ENCODE measurements at places on chromosomes 5 and 9. TPM values are rescaled to one million over a fixed set of nuclear protein-coding genes. Genes with fewer than 3 reads are reported as not detected.

DNA sequence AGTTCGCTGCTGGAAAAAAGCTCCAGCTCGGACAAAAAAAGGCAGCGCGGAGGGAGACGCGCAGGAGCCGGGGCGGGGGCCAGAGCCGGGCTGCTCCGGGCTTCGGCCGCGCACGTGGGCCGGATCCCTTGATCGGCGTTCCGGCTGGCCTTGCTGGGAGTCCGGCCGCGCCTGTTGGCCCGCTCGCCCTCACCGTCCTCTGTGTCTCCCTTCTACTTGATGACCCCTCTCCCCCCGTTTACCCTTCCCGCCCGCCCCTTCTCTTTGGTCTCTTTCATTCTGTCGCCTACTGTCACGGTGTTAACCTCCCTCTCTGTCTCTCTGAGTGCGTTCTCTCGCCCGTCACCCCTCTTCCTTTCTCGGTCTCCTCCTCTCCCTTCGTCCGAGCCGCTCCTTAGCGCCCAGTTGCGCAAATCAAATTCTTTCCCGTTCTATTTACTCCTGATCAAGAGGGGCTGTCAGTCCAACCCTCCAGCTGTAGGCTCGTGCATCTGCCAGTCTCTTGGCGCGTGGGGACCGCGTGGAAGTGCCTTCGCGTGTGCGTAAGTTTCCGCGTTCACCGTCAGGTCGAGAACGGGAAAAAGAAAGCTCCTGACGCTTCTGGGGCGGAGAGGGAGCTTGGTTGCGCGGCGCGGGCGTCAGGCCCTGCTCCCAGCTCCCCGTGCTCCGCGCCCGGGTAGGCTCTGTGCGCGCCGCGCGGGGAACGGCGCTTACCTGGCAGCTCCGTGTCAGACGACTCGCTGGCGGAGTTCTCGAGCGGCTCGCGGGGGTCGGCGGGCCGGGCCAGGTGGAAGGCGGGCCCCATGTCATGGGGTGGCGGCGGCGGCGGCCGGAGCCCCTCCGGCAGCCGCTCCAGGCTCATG is 798 bp downstream of the PITX1 start:
- peak overlapping the region; percentile 66 for H3K27ac ChIP-seq
- H3K4me3 ChIP-seq = peak overlapping the region; percentile 92
- H3K36me3 ChIP-seq = peaks cover 15% of the 10 kb centered on the region
- H3K4me1 ChIP-seq = peaks cover 13% of the 10 kb centered on the region

- H3K27me3 ChIP-seq = no peaks in the 10 kb centered on the region
- H3K36me3 ChIP-seq = no peaks in the 10 kb centered on the region
- no peak overlapping the region for H3K4me3 ChIP-seq
- no peak overlapping the region for H3K27ac ChIP-seq
These were observed 32.5 kb upstream of the SSBP2 start for GRCh38 chr5:81783401-81783800.

DNA sequence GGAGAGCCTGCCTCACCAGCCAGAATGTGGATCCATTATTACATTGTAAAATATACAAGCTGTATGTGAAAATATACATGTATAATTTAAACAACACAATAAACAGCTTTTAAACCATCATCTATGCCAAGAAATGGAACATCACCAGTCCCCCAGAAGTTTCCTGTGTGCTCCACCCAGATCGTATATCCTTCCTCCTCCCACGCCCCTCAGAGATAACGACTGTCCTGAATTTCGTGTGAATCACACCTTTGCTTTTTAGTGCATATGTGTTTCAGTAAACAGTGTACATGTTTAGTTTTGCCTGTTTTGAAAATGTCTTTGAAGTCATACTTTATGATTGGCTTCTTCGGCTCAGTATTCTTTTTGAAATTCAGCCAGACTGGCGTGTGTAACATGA is 134.6 kb upstream of the MYO10 start:
- DNase-seq = no peak
- H3K27ac ChIP-seq = no peak overlapping the region
- no peak overlapping the region for H3K4me3 ChIP-seq
- H3K36me3 ChIP-seq = no peaks in the 10 kb centered on the region

- no peak for DNase-seq
- H3K27ac ChIP-seq = 0 out of 2 replicates have a peak overlapping the region, but pooled peaks have one; percentile 27
- H3K27me3 ChIP-seq = no peaks in the 10 kb centered on the region
- H3K4me1 ChIP-seq = peaks cover 25% of the 10 kb centered on the region
- no peaks in the 10 kb centered on the region for H3K36me3 ChIP-seq
- H3K4me3 ChIP-seq = no peak overlapping the region
These were observed 66.7 kb downstream of the KCNIP1 start for GRCh38 chr5:170570476-170570875.

DNA sequence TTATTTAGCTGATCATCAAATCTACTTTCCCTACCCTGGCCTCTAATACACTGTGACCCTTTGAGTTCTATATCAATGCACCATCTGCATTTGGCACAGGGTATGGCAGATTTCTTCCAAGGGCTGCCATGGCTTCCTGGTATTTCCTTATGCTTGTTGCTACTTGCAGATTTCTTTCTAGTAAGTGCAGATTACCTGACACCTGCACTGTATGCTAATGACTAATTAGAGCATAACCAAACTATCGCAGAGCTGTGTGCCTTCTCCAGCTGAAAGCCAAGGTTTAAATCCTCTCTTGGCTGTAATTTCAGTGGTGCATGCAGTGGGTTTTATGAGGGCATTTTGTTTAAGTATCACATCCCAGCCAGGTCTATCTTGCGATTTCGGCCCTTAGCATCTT is 293.7 kb downstream of the KIF4B start:
- DNase-seq = no peak
- H3K4me1 ChIP-seq = no peaks in the 10 kb centered on the region
- no peak overlapping the region for H3K4me3 ChIP-seq
- no peak overlapping the region for H3K27ac ChIP-seq
- no peaks in the 10 kb centered on the region for H3K36me3 ChIP-seq

GRCh38 chr9:91428927-91429351 is 5.3 kb upstream of the NFIL3 start:
- H3K27me3 ChIP-seq = no peaks in the 10 kb centered on the region
- no peak for DNase-seq
- H3K36me3 ChIP-seq = peaks cover 2% of the 10 kb centered on the region
- no peak overlapping the region for H3K4me3 ChIP-seq
- H3K4me1 ChIP-seq = peaks cover 20% of the 10 kb centered on the region
- H3K27ac ChIP-seq = no peak overlapping the region

GRCh38 chr5:127068493-127069214 is 4.6 kb downstream of the C5orf63 start:
- no peaks in the 10 kb centered on the region for H3K27me3 ChIP-seq
- no peak overlapping the region for H3K4me3 ChIP-seq
- no peak for DNase-seq

- no peak for DNase-seq
- H3K36me3 ChIP-seq = no peaks in the 10 kb centered on the region
- H3K4me3 ChIP-seq = no peak overlapping the region
- H3K4me1 ChIP-seq = no peaks in the 10 kb centered on the region
These were observed 41.1 kb upstream of the KCNMB1 start for GRCh38 chr5:170430256-170430655.

DNA sequence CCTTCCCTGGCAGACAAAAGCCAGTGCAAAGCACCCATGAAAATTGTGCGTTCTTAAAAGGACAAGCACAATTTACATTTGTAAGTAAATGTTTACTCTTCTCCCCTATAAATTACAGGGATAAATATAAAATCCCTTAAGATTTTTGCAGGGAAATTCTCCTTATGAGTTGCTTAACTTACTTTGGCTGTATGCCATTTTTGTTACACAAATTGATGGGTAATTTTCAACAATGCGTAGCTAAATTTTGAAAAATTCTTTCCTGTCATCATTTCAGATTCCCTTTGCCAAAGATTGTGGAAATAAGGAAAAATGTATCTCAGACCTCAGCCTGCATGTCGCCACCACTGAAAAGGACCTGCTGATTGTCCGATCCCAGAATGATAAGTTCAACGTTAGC is 64.2 kb upstream of the ITGA2 start:
- no peak for DNase-seq
- H3K4me1 ChIP-seq = 0 out of 2 replicates have a peak, but pooled peaks cover 3% of the 10 kb centered on the region
- no peak overlapping the region for H3K27ac ChIP-seq
- no peaks in the 10 kb centered on the region for H3K36me3 ChIP-seq
- H3K27me3 ChIP-seq = no peaks in the 10 kb centered on the region

DNA sequence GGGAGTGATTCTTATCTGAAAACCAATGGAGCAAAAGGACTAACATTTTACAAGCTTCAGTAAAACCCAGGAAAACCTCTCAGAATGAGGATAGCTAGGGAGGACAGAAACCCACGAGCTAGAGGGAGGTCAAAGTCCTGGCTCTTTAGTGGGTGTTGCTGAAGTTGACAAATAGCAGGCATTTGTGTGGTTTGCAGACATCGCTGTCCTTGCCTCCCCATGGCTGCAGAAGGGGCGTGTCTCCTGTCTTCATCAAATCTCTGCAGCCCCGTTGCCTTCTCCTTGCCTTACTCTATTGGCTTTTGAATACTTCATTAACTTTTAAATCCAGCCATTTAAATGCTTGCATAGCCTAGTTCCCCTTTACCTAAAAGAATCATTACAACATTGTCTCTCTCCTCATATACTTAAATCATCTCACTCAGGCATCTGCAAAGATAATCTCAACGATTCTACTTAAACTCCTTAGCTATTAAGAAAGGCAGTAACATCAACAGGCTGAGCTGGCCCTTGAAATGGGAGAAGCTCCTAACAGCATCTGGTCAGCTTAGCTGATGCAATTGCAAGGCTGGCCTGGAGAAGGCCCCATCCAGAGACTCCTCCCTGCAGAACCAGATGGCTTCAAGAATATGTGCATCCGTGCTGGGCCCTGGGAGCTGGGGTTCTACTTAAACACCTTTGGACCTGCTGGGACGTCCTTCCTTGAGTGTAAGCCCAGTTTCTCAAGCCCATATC is 152.8 kb upstream of the TAS2R1 start:
- H3K27ac ChIP-seq = no peak overlapping the region
- H3K4me1 ChIP-seq = no peaks in the 10 kb centered on the region
- H3K27me3 ChIP-seq = no peaks in the 10 kb centered on the region
- no peak overlapping the region for H3K4me3 ChIP-seq
- H3K36me3 ChIP-seq = no peaks in the 10 kb centered on the region

DNA sequence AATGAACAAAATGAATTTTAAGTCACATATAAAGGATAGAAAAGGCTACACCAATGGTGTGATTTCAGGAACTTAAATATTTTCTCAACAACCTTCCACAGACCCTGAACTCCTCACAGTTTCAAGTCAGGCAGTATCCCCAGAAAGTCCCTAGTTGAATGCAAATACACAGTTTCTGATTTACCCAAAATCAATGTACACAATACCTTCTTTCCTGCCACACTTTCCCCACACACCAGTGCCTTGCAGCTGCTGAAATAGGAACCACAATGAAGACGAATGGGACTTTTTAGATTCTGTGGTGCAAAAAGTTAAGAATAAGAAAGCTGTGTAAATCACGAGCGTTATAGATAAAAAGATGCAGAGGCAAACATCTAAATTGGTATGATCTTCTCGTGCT is 552.4 kb upstream of the MEF2C start:
- no peaks in the 10 kb centered on the region for H3K36me3 ChIP-seq
- H3K4me3 ChIP-seq = no peak overlapping the region
- DNase-seq = no peak
- no peak overlapping the region for H3K27ac ChIP-seq
- H3K4me1 ChIP-seq = peaks cover 13% of the 10 kb centered on the region
- no peaks in the 10 kb centered on the region for H3K27me3 ChIP-seq

GRCh38 chr5:14305045-14305444 is 161.9 kb downstream of the TRIO start:
- no peak overlapping the region for H3K4me3 ChIP-seq
- peak overlapping the region; percentile 43 for H3K27ac ChIP-seq
- DNase-seq = peak; percentile 67
- H3K4me1 ChIP-seq = peaks cover 34% of the 10 kb centered on the region
- peaks cover 83% of the 10 kb centered on the region for H3K36me3 ChIP-seq

GRCh38 chr5:106875591-106876297 is 795.0 kb downstream of the EFNA5 start:
- H3K27ac ChIP-seq = no peak overlapping the region
- no peaks in the 10 kb centered on the region for H3K36me3 ChIP-seq

- no peaks in the 10 kb centered on the region for H3K36me3 ChIP-seq
- H3K4me1 ChIP-seq = peaks cover 13% of the 10 kb centered on the region
- H3K27ac ChIP-seq = no peak overlapping the region
- no peaks in the 10 kb centered on the region for H3K27me3 ChIP-seq
These were observed 5.0 kb downstream of the JADE2 start for GRCh38 chr5:134530301-134531077.

- H3K27me3 ChIP-seq = no peaks in the 10 kb centered on the region
- H3K4me1 ChIP-seq = peaks cover 28% of the 10 kb centered on the region
- DNase-seq = no peak
- H3K36me3 ChIP-seq = peaks cover 86% of the 10 kb centered on the region
- no peak overlapping the region for H3K27ac ChIP-seq
These were observed 2.1 kb upstream of the INPP5E start for GRCh38 chr9:136441681-136442245.

SLC23A1 gene
- total RNA-seq = not detected

FREM1 gene
- 3.4 TPM for total RNA-seq

GLRA1 gene
- total RNA-seq = not detected

SLC45A2 gene
- total RNA-seq = not detected

NUP214 gene
- total RNA-seq = 9.9 TPM

PTGES gene
- 2.4 TPM for total RNA-seq

HAVCR2 gene
- 0.05 TPM for total RNA-seq
